ENCODE measurements at places on chromosomes 2 and 18.

GRCh38 chr2:207231106-207231865 lies 65.5 kb upstream of the KLF7 start:
- no peak for DNase-seq

GRCh38 chr2:20203521-20204225 lies 21.3 kb downstream of the SDC1 start:
- no peak for DNase-seq

DNA sequence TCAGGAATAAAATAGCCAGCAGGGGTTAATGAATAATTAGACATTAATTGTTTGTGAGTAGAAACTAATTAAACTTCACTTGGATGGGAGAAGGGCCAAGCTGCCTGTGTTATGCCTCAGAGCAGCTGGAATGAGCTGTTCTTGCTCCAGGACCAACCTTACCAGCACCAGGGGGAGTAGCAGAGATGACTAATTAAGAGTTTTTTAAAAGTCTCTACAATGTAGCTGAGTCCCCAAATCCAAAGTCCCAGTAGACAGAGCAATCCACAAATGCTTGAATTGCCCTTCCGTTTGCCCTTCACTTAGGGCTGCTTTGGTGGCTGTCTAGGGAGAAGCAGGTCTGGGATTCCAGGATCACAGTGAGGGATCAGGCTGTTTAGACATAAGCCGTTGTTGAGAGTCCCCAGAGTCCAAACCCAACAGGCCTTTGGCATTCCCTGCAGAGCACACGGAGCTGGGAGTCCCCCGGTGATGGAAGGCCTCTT lies 59.4 kb downstream of the RHOB start:
- no peak for DNase-seq

GRCh38 chr2:40361478-40361877 lies 90.4 kb downstream of the SLC8A1 start:
- no peak for DNase-seq

GRCh38 chr2:162277381-162277780 lies 34.1 kb upstream of the FAP start:
- no peak for DNase-seq

DNA sequence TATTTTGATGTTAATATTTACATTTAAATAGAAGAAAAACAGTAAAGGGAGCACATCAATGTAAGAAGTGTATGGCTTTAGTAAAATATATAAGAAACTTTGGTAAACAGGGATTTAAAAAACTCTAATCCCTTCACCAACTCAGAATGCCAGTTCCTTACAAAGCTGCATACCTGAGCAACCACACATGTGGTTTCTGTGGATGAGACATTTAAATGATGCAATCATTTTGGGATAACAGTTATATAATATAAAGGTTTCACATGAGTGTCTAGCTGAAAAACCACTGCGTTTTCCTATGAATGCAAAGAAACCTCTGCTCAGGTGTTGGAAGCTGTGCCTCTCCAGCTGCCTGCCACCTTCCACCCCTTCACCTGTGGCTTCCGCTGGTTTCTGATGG lies 209.1 kb upstream of the REV1 start:
- no peak for DNase-seq

GRCh38 chr2:73142937-73143336 lies 30.2 kb upstream of the RAB11FIP5 start:
- no peak for DNase-seq

- DNase-seq: no peak
Observed at GRCh38 chr2:31217465-31218200, at the start of gene CAPN14. Gene CAPN14, minus strand, starts transcription at chr2:31217515. Its CDS starts 12,068 bp downstream, at chr2:31205447.

DNA sequence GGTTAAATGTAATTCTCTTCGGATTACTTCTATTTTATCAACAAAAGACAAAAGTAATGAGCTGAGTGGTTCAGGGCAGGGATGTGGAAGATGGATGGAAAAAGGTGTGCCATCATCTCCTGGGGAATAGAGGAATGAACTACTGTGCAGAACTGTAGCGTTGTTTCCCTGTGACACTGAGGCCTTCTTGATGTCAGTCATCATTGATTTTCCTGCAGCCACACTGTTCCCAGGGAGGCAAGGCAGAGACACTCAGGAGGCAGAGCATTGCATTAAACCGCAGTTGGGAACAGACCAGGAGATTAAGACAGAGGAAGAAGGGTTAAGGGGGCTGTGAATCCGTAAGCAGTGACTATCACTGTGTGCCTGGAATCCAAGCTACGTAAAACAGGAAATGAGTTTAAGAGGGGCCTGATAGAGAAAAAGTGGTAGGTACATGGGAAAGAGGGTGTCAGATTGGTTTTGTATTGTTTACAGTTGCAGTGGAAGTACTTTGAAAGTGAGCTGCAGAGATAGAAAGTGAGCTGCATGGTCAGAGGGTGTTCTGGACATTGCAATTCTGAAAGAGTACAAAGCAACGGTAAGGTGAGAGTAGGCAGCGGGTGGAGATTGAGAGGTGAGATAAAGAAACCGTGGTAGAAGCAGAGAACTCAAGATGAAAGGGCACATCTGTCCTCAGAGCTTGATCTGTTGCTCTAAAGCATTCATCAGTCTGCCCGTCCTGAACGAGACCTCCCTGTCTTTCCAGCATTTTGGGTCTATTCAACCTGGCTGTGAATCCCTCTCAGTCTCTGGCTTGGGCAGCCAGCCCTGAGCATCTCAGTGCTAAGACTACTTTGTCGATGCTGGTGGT lies 793.4 kb upstream of the CELF4 start:
- no peak for DNase-seq

DNA sequence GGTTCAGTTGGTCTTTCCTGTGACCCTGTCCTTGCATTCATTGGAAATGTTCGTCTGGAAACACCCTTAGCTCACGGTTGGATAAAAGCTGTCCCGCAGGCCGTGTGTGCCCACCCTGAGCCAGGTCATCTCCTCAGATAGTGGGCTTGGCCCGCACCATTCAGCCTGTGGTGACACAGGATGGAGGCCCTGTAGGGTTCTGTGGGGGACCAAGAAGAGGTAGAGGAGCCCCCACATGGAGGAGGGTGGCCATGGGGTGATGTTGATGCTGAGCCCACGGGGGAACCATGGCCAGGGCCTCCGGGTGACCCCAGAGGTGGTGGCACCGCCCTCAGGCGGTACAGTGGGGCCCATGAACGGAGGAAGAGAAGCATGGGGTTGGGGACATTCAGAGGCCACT lies 62.7 kb downstream of the ASAP2 start:
- DNase-seq: no peak

DNA sequence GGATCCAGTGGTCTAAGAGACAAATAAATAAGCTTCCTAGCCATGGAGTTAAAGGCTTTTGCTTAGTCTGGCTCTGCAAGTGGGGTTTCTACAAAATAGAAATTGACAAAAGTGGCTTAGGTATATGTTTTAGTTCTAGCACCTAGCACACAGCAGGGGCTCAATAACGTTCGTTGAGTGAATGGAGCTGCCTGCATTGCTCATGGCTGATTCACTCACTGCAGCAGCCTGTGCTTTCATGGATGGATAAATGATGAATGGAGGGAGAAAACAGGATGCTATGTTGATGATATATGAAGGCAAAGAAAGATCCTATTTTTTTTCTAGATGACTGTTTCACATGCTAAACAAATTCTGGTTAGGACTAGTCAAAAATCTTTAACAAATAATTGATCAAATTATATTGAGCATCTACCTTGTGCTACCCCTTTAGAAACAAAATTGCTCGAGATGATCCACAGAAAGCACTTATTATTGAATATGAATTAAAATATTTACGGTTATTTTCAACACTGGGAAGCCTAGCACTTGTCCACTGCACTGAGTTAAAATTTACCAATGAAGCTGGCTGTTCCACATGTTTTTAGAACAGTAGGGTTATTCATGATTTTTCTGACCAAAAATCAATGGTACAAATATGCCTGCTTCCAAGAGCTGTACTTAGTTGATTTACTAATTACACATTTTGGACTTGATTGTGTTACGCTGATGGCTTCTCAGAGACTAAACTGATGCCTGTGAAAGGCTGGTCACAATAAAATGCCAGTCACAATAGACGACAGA lies 39.6 kb downstream of the HDHD2 start:
- DNase-seq: no peak

- no peak for DNase-seq
Observed at GRCh38 chr2:119857742-119858141, 98.0 kb downstream of the PTPN4 start.

- DNase-seq: no peak
Observed at GRCh38 chr18:40283560-40283959, 1671.5 kb upstream of the PIK3C3 start.

DNA sequence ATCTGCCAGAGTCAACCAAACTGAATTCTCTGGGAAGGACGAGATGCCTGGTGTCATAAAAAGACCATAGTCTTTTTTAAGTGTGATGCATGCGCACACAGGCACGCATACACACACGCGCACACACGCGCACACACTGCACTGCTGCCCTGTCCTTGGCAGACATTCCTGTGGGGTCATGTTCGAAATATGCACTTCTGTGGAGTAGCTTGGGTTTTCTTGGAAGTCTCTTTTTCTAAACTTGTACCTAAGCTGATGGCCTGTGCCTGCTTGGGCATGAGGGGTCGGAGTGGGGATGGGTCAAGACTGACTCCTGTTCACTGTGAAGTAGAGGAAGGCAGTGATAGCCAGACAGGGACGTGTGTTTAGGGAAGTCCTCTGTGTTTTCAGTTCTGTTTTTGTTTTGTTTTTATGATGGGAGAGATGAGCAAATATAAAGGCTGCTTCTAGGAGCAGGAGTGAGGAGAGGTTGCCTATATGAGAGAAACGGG lies 4.0 kb upstream of the RMC1 start:
- no peak for DNase-seq

DNA sequence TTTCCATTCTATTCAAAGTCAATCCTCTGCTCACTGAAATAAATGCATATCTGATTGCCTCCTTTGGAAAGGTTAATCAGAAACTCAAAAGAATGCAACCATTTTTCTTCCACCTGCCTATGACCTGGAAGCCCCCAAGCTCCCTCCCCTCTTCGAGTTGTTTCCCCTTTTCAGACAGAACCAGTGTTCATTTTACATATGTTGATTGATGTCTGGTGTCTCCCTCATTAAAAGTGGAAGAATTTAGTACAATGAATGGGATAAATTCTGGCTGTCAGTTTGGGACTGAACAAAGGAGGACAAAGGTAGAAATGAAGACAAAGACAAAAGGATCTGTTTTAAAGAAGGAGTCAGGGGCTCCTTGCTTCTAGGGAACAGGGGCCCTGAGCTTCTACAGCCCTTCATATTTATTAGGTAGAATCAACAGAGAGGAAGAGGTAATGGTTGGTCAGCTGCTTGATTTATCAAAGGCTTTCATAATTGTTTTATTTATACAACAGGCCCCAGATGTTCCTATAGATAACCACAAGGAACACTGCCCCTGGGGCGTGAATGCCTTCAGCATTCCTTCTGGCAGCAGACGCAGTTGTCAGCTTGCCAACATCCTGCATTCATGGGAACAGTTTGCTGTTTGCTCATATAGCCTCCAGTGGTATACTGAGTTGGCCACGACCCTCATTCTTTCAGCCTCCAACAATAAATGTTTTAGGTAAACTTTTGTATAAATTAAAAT lies 949.8 kb upstream of the LRATD1 start:
- no peak for DNase-seq

- DNase-seq: no peak
Observed at GRCh38 chr2:197292619-197293018, 18.0 kb downstream of the ANKRD44 start.

GRCh38 chr2:10427618-10427949 lies 20.5 kb downstream of the ODC1 start:
- DNase-seq: peak; percentile 56

DNA sequence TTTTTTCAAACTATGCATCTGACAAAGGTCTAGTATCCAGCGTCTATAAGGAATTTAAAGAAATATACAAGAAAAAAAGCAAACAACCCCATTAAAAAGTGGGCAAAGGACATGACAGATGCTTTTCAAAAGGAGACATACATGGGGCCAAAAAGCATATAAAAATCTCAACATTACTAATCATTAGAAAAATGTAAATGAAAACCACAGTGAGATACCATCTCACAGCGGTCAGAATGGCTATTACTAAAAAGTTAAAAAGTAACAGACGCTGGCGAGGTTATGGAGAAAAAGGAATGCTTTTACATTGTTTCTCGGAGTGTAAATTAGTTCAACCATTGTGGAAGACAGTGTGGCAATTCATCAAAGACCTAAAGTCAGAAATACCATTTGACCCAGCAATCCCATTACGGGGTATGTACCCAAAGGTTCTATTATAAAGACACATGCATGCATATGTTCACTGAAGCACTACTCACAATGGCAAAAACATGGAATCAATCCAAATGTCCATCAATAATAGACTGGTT lies 643.1 kb upstream of the LRRTM1 start:
- DNase-seq: no peak

- DNase-seq: no peak
Observed at GRCh38 chr2:241932899-241933178, 63.3 kb downstream of the RTP5 start.

- no peak for DNase-seq
Observed at GRCh38 chr2:202965810-202966460, 48.7 kb upstream of the NBEAL1 start.

DNA sequence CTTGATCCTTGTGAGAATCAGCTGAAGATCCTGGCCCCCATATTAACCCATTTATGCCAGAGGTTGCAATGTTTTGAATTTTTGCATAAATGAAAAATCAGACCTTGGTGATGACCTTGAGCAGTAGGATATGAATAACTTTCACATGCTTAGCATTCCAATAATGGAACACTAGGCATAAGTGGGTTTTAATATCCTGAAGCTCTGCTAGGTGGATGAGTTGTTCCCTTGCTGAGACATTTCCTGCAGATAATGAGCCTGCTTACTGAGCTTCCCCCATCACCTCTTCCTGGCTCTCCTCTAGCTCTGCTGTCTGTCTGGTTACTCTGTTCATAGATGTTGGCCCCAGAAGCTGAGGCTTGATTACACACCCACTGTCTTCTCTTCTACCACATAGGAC lies 25.5 kb upstream of the SEC11C start:
- DNase-seq: no peak

- no peak for DNase-seq
Observed at GRCh38 chr2:113098041-113098440, 29.4 kb upstream of the IL1RN start.

DNA sequence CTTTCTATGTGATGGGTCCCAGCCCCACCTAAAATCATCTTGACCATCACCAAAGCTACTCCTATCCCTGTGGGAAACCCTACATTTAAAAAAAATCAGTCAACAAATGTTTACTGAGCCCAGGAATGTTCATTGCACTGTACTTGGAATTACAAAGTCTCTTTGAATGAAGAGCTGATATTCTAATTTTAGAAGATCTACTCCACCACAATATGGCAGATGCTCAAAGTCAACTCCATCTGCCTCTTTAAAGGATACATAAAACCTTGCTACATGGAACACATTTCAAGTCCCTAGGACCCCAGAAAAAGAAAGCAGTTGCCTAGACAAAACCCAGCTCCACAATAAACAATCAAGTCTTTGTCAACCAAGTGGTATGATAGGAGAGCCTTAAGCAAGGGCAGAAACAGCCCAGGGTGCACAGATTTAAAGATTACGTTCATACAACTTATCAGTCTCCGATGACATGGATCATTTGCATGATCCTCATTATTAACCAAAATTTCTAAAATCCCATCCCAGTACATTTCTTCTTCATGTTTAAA lies 234.3 kb upstream of the ACVR2A start:
- DNase-seq: no peak

All from right kidney (tissue), 9 donors.